ENCODE measurements at places on chromosomes 6 and 20.

GRCh38 chr6:128149796-128150195 lies 248.9 kb upstream of the THEMIS start:
- DNase-seq: no peak

DNA sequence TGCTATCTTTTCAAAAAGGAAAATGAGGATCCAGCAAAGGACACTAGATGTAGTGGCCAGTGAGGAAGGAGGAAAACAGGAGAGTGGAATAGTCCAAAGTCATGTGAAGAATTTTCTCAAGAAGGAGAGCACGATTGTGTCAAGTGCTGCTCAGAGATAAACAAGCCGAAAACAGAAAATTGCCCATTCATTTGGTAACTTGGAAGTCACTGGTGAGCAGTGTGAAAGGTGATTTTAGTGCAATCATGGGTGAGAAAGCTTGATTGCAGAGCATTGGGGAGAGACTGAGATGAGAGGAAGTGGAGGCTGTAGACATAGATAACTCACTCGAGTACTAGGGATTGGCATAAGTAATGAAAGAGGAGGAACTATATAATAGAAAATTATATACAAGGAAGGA lies 26.0 kb upstream of the PRDM1 start:
- no peak for DNase-seq

DNA sequence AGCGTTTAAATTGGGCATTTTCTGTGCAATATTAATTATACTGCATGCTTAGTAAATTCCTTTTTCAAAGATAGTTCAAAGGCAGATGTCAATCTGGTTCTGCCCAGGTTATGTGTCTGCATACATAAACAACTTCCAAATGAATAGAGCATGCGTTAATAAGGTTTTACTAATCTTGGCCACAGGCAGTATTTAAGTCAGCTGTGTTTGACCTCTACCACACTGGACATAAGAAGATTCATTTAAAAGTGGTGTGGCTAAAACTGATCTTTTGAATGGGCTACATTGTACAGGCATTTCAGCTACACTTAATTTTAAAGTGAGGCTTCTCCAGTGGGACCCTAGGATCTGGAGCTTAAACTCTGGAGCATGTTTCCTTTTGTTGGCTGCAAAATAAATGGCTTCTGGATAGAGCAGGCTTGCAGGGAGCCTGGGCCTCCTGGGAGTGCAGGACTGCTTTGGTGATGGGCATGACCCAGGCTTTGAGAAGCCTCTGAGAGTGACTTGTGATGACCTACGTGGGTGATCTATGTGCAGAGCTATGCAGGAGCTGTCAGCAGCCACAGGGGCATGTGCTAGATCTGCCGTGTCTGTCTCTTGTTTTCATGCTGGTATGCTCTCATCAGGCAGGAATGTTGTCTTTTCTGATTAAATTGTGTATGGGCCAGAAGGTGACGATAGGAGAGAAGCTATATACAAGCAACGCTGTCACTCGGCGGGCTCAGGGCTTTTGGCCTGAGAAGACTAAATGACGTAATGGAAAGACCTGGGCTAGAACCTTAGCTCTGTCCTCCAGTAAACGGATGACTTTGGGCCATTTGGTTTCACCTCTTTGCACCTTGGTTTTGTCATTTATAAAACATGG lies 331.2 kb downstream of the QKI start:
- no peak for DNase-seq

GRCh38 chr6:145964948-145965366 lies 799 bp upstream of the SHPRH start:
- DNase-seq: no peak

- no peak for DNase-seq
Measured at GRCh38 chr20:37919389-37920040, 16.6 kb downstream of the VSTM2L start.

DNA sequence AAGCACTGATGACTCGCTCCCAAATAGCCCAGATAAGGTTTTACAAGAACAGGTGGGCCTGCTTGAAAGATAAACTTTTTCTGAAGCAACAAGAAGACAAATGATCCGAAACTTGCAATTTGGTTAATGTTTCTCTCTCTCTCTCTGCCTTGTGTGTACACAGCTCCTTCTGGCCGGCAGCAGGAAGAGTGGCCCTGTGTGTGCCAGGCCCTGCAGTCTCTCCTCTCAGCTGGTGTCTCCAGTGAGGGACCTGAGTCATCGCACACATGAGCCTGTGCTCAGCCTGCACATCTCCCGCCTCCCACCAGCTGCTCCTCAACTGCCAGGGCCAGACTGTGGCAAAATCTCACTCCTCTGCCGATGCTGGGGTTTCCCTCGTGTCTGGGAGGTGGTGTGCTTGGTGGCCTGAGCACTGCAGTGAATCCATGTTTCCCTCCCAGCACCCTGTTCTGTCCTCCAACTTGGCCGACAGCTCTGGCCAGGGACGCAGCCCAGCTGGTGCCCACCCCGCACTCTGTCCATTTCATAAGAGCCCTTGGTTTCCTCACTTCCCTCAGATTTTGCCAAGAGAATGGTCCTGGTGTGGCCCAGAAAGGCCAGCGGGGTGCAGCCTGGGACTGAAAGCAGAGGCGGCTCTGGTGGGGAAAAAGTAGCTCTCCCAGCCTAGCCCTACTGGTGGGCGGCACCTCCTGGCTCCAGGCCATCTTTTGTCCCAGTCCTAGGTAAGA lies 49.4 kb downstream of the ERMARD start:
- DNase-seq: no peak

GRCh38 chr6:156956286-156956685 lies 179.1 kb downstream of the ARID1B start:
- DNase-seq: no peak

- no peak for DNase-seq
Measured at GRCh38 chr20:24472426-24472825, 3.0 kb downstream of the SYNDIG1 start.

- DNase-seq: no peak
Measured at GRCh38 chr6:5518936-5519491, 257.7 kb downstream of the FARS2 start.

- no peak for DNase-seq
Measured at GRCh38 chr6:50819904-50820868, 1.5 kb downstream of the TFAP2B start.

DNA sequence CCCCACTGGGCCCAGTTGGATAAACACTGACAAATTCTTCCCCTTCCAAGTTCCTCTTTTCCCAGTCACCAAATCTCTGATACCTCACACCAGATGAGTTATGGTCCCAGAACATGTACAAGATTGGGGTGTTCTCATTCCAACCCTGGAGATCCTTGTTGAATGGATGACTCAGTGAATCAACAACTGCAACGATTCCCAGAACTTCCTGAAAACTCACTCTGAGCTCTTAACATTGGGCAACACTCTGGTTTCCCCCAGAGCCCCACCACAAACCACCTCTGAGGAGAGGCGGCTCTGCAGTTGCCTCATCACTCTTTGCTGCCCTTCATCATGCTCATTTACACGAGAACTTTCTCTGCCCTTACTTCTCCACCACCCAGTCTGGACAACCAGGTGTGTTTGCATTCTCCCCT lies 115.2 kb downstream of the MRPL14 start:
- no peak for DNase-seq

DNA sequence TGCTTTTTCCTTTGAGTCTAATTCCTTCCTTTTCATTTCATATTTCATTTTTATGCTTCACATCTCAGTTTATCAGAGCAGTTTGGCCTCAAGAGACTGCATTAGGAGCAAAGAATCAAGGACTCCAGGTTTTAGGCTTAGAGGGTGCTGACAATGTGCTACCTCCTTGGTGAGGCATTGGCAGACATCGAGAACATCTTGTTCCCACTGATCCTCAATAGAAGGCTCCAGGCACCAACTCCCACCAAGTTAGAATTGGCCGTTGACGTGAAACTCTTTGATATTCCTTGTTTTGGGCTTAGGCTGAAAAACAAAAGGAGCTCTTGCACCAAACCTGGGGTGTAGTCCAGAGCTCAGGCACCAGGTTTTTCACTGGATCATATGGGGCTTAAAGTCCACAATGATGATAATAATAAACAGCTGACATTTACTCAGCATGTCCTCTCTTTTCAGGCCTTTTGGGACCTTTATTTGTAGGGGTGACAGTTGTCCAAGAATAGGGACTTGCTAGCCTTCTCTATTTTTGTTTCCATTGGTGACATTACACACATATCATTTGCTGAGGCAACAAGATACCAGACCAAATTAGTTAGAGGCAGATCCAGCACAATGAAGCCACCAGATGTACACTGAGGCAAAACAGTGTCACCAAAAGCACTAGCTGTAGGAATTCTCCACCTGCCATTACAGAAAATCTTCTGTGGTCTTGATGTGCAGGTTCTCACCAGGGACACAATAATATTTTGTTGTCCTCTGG lies 81.0 kb upstream of the ENPP5 start:
- DNase-seq: no peak

DNA sequence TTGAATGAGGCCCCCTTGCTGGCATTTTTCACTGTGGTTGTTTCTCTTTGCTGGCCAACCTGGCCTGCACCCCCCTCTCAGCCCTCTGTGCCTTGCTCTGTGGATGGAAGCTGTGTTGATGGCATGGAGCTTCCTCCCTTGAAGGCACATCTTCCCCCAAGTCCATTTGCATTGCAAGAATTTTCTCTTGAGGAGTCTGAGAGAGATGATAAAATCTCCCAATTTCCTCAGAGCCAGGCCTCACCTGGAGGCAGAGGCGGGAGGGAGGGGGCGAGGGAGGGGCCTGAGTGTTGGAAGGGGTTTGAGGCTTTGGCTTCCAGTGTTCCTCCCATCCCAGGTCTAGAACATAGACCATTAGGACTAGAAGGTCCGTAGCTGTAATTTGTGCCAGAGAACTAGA lies 175.1 kb downstream of the SCP2D1 start:
- DNase-seq: no peak

DNA sequence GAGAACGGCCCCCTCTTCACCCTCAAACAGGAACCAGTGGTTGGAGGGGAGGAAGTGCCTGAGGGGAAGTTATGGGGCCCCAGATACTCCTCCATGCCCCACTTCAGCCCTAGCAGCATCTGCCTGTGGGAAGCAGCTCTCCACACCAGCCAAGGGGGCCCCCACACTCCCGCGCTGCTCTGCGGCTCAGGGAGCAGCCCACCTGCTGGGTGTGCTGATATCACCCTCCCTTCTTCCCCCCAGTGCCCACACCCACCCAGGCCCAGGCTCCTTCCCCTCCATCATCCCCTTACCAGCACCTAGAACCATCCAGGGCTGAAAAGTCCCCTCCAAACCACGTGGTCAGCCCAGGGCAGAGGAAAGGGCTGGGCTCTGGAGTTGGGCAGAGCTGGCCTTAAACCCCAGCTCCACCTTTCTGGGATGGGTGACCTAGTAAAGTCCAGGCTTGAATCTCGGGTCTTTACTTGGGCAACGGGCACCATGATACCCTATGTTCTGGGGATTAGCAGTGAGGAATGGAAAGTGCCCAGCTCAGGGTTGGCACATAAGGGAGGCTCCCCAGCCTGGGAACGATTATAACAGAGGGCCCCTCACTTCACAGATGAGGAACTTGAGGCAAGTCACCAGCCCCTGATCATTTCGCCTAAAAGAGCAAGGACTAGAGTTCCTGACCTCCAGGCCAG lies 663 bp downstream of the LST1 start:
- no peak for DNase-seq

DNA sequence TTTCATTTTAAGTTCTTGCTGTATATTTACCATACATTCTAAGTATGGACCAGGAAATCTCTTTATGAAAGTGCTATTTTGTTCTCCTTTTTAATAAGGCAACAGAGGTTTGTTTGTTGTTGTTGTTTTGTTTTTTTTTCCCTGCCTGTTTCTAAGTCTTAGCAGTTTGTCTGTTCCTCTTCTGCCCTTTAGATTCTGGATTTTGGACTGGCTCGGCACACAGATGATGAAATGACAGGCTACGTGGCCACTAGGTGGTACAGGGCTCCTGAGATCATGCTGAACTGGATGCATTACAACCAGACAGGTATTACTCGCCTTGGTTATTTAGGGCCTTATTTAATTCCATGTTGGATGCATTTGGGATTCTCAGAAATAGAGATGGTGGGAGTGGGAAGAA lies 48.0 kb downstream of the MAPK14 start:
- no peak for DNase-seq

DNA sequence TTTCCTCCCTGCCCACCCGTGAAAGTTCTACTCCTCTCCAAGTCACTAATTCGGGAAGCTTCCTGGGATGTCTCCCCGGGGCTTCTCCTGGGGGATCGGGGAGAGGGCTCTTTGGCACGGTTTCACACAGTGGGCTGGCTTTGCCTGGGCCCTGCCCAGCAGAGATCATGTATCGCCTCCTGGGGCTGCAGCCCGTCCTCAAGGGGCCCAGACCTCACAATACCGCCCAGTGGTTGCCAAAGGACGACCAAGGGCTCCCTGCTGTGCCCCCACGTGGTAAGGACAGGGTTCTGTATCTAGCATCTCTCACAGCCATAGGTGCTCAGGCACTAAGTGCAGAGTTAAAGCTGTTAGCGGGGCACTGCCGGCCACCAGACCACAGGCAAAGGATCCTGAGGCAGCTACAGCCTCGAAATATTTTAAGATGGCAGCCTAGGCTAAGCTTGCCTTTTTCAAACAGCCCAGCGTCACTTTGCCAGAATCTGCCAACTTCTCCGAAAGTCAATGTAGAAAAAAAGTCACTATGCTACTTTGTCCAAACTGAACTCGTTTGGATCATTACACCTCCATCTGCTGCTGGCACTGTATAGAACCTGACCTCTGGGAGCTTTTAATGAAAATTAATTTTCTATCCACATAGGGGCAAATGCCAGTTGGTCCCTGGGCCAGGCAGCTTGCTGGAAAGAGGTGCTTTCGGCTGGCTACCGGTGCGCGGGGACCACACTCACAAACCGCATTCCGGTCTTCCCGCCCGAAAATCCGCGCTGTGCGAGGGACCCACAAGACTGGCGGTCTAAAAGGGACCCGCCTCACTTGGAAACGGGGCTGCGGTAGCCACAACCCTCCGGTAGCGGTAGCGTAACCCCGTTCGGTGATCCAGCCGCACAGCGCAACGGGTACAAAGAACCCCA lies 1.3 kb upstream of the NNAT start:
- DNase-seq: no peak

DNA sequence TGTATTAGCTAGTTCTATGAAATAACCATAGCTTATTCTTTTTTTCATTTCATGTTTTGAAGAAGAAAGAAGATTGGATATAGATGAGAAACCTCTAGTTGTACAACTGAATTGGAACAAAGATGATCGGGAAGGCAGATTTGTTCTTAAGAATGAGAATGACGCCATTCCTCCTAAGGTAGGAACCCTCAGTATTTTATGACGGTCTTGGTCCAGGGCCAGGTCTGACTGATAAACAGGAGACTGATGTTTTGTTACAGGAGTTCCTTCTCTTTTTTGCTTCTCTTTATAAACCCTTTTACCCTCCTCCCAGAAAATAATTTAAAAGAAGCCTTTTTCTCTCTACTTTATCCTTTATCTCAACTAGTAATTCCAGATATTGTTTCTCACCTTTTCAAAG lies 43.6 kb downstream of the AFDN start:
- no peak for DNase-seq

- no peak for DNase-seq
Measured at GRCh38 chr6:27144740-27145079, 102.8 kb upstream of the PRSS16 start.
